ENCODE measurements at places on chromosomes 16 and 17. TPM values are rescaled to one million over a fixed set of nuclear protein-coding genes. Genes with fewer than 3 reads are reported as not detected.

- peak; percentile 2 for DNase-seq
These were observed 189.2 kb downstream of the STX8 start for GRCh38 chr17:9386401-9386800.

GRCh38 chr17:10698096-10698818, 863 bp downstream of the ADPRM start:
- no peak for DNase-seq

DNA sequence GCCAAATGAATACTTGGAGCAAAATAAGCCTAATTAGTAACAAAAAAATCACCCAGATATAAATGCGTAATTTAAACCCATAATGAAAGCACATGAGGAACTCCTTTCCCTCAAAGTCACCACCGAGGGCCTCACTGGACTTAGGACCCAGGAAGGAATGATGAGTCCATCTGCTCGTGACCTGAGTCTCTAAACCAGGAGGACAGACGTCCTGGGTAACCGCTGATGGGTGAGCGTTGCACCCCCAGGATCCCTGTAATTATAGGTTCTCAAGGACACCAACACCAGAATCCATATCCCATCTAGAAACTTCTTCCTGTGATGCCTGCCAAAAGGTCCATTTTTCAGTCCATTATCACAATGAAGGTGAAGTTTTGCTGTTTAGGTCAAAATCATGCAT, 121.4 kb downstream of the ZNF778 start:
- DNase-seq: no peak

DNA sequence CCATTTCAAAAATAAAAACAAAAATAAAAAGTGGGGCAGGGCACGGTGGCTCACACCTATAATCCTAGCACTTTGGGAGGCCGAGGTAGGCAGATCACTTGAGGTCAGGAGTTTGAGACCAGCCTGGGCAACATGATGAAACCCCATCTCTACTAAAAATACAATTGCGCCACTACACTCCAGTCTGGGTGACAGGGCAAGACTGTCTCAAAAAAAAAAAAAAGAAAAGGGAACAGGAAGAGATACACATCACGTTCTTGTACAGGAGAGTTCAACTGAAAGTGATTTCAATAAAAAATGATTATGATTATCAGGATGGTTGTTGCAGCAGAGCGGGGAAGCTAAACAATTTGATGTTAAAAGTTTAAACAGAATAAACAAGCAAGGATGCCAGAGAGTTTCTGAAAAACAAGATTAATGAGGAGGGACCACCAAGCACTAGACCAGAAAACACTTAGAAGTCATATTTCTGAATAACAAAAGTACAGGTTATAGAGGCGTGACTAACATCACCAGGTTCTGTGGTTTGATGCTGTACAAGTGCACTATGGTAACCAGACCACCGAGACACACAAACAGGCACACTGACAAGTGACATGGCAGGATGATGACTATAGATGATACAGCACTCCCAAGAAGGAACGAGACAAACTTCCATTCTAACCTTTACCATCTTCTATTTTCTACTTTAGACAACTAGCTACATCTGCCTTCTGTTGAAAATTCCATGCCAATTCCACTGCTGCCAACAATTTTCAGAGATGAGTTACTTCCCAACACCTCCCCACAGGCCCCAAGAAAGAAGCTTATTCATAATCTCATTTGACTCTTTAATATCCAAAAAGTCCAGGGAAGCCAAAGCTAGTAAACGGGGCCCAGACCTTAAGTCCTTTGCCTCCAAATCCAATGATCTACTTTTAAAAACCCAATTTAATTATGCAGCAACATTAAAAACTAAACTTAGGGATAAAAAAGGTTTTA, 11.8 kb downstream of the DNAJA2 start:
- DNase-seq: no peak

GRCh38 chr17:68512960-68513474, 787 bp downstream of the PRKAR1A start:
- peak; percentile 8 for DNase-seq

DNA sequence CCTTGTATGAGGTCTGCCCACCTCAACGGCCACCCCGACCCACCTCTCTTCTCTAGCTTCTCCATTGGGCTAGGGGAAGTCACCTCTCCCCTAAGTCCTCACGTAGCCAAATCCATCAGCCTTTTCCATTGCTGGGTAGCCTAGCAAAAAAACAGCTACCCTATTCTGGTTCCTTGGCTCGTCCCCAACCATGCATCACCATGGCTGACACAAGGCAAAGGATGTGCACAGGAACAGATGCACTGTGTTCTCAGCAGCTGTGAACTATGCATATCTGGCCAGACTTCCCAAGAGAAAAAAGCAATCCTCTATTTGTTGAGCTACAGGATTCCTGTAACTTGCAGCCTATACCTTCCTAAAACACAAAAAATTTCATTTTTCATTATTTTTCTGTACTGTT, 22.0 kb upstream of the FLCN start:
- no peak for DNase-seq

- DNase-seq: no peak
These were observed 116.0 kb downstream of the SOCS1 start for GRCh38 chr16:11140098-11140375.

The NKD1 gene
- total RNA-seq: 0.20 TPM

The ZNF785 gene
- 22.2 TPM for total RNA-seq

The SLC25A19 gene
- total RNA-seq: 26.8 TPM

The CD79B gene
- not detected for total RNA-seq

Measured in Calu3 (cell line).